ENCODE measurements at places on chromosomes 13 and 19.

- H3K4me1 ChIP-seq: peaks cover 35% of the 10 kb centered on the region
- no peaks in the 10 kb centered on the region for H3K27me3 ChIP-seq
- H3K4me3 ChIP-seq: no peak overlapping the region
- H3K27ac ChIP-seq: no peak overlapping the region
- H3K36me3 ChIP-seq: peaks cover 50% of the 10 kb centered on the region
Observed at GRCh38 chr19:19492026-19492610, 23.2 kb downstream of the TSSK6 start.

DNA sequence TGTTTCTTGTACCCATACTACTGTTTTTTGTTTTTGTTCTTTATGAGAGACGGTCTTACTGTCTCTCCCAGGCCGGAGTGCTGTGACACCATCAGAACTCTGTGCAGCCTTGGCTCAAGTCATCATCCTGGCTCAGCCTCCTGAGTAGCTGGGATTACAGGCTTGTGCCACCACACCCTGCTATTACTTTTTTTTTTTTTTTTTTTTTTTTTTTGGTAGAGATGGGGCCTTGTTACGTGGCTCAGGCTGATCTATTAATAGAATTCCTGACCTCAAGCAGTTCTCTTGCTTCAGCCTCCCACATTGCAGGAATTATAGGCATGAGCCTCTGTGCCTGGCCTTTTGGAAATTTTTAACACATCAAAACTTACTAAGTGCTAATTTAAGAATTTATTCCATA, 2.9 kb upstream of the ZNF304 start:
- no peak overlapping the region for H3K4me3 ChIP-seq
- H3K27ac ChIP-seq: no peak overlapping the region
- peaks cover 8% of the 10 kb centered on the region for H3K36me3 ChIP-seq
- peaks cover 25% of the 10 kb centered on the region for H3K4me1 ChIP-seq
- H3K27me3 ChIP-seq: no peaks in the 10 kb centered on the region
- no peak for DNase-seq

- no peak for DNase-seq
- no peaks in the 10 kb centered on the region for H3K4me1 ChIP-seq
- no peak overlapping the region for H3K4me3 ChIP-seq
Observed at GRCh38 chr13:111034811-111035210, 80.3 kb upstream of the ARHGEF7 start.

DNA sequence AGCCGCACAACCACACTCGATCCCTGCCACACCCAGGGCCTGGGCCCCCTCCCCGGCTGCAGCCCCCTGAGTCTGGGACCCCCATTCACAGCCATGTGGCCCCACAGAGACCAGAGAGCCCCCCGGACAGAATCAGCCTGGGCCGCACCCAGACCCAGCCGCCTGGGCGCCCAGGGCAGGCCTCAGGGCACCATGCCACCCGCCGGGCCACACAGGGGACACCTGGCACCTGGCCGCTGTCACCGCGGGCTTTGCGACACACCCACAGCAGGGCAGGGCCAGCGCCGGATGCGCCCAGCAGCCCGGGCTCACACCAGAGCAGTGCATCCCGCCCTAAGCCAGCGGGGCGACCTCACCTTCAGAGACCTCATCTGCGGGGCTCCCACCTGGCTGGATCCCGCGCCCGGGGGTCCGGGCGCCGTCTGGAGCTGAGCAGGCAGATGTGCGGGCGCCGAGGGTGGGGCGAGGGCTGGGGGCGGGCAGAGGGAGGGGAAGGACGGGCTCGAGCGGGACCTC, 443 bp downstream of the TBXA2R start:
- peak overlapping the region; percentile 92 for H3K27ac ChIP-seq
- peaks cover 30% of the 10 kb centered on the region for H3K27me3 ChIP-seq
- peaks cover 69% of the 10 kb centered on the region for H3K4me1 ChIP-seq
- peak overlapping the region; percentile 72 for H3K4me3 ChIP-seq
- peaks cover 4% of the 10 kb centered on the region for H3K36me3 ChIP-seq
- DNase-seq: no peak

GRCh38 chr19:30093966-30094755, 152.1 kb downstream of the URI1 start:
- H3K4me3 ChIP-seq: no peak overlapping the region
- H3K27ac ChIP-seq: no peak overlapping the region
- no peak for DNase-seq

DNA sequence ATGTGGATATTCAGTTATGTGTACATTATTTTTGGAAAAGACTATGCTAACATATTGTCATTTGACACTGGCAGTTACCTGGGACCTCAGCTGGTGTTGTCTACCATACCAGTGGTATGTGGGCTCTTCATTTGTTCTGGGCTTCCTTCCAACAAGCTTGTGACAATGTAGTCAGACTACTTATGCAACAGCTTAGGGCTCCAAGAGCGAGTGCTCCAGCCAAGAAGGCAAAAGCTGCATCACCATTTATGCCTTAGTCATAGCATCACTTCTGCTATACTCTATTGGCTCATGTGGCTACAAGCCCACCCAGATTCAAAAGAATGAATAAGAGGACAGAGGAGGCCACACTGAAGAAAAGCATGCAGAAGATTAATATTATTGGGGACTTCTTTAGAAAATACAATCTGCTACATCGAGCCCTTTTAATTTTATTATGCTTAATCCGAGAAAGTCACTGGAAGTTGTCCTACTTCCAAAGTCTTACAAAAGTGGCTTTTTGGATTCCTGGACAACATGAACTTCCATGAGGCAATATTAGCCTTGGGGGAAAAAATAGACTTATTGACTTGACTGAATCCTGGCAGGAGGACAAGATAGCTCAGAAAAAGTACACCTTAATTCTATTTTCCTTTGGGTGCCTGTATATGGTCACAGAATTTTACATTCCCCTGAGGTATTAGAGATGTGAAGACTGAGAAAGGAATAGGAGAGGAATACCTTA, 529.4 kb upstream of the HTR2A start:
- peak; percentile 16 for DNase-seq
- H3K27ac ChIP-seq: peak overlapping the region; percentile 50
- no peaks in the 10 kb centered on the region for H3K27me3 ChIP-seq
- H3K36me3 ChIP-seq: no peaks in the 10 kb centered on the region

DNA sequence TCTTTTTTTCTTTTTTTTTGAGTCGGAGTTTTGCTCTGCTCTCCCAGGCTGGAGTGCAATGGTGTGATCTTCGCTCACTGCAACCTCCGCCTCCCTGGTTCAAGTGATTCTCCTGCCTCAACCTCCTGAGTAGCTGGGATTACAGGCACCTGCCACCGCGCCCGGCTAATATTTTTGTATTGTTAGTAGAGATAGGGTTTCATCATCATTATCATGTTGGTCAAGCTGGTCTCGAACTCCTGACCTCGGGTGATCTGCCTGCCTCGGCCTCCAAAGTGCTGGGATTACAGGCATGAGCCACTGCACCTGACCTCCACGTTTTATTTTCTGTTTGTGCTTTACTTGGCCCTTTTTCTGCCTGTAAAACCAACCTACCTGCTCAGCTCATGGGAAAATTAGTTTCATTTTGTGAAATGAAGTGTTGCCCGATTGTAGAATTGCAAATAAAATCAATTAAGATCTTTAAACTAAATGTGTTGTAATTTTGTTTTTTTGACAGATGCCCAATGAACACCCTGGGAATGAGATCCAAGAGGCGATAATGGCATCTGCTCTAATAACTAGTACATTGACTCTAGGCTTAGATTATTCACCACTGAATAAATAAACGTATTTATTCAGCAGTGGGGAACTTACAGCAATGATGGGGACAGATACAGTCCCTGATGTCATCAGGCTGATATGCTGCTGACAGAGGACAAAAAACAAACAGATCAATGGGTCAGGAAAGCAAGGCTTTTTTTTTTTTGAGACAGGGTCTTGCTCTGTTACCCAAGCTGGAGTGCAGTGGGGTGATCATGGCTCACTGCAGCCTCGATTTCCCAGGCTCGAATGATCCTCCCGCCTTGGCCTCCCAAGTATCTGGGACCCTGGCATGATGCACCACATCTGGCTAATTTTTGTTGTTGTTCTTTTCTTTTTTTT, 2.2 kb upstream of the RAB11B start:
- DNase-seq: no peak
- H3K4me3 ChIP-seq: no peak overlapping the region

GRCh38 chr13:71171740-71172139, 695.3 kb downstream of the DACH1 start:
- H3K27ac ChIP-seq: no peak overlapping the region
- DNase-seq: no peak
- H3K27me3 ChIP-seq: no peaks in the 10 kb centered on the region
- no peaks in the 10 kb centered on the region for H3K4me1 ChIP-seq
- H3K36me3 ChIP-seq: no peaks in the 10 kb centered on the region

GRCh38 chr13:89212186-89212585, 1541.0 kb downstream of the SLITRK5 start:
- no peaks in the 10 kb centered on the region for H3K36me3 ChIP-seq
- H3K27ac ChIP-seq: no peak overlapping the region

DNA sequence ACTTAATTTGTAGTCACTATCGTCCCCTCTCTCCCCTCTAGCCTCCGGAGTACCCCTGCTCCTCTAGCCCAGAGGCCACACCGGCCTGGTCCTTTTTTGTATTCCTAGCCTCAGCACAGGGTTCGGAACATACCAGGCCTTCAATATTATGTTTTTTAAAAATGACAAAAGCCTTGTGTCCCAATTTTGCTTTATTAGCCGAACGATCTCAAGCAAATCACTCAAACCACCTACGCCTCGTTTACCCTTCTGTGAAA, 463 bp upstream of the POMP start:
- peaks cover 19% of the 10 kb centered on the region for H3K36me3 ChIP-seq
- H3K27me3 ChIP-seq: no peaks in the 10 kb centered on the region
- peak overlapping the region; percentile 93 for H3K4me3 ChIP-seq
- DNase-seq: no peak
- peaks cover 74% of the 10 kb centered on the region for H3K4me1 ChIP-seq

Measured in left ventricle myocardium inferior (tissue), 1 donor.